ENCODE measurements at places on chromosomes 6 and 20. TPM values are rescaled to one million over a fixed set of nuclear protein-coding genes. Genes with fewer than 3 reads are reported as not detected.

SDCBP2 gene
- 103 TPM for total RNA-seq

DDX43 gene
- 3.1 TPM for total RNA-seq

BTNL2 gene
- total RNA-seq, result not detected

DNAAF9 gene
- total RNA-seq, result 13.5 TPM

FOXS1 gene
- total RNA-seq, result not detected

C6orf52 gene
- not detected for total RNA-seq

CD93 gene
- total RNA-seq, result 25.1 TPM

MUC22 gene
- not detected for total RNA-seq

TMEM181 gene
- 17.5 TPM for total RNA-seq

PTPRT gene
- 0.72 TPM for total RNA-seq

HTR1E gene
- total RNA-seq, result not detected

HCK gene
- 7.6 TPM for total RNA-seq

EMILIN3 gene
- total RNA-seq, result 6.4 TPM

DNA sequence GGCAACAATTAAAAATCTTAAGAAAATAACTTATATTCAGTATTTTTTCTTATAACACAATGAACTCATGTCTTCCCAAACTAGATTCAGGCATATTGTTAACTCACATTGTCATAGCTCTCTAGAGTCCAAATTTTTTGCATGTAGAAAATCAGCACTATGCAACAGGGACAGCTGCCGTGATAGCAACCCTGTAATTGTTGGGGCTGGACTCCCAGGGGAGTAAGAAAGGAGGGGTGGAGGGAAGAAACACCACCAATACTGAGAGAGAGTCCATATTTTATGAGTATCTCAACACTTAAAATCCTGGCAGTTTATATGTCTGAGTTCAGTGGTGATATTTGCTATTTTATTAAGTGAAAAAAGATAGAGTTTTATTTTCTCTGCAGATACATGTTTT is 89.6 kb upstream of the HS3ST5 start:
- DNase-seq, result no peak

DNA sequence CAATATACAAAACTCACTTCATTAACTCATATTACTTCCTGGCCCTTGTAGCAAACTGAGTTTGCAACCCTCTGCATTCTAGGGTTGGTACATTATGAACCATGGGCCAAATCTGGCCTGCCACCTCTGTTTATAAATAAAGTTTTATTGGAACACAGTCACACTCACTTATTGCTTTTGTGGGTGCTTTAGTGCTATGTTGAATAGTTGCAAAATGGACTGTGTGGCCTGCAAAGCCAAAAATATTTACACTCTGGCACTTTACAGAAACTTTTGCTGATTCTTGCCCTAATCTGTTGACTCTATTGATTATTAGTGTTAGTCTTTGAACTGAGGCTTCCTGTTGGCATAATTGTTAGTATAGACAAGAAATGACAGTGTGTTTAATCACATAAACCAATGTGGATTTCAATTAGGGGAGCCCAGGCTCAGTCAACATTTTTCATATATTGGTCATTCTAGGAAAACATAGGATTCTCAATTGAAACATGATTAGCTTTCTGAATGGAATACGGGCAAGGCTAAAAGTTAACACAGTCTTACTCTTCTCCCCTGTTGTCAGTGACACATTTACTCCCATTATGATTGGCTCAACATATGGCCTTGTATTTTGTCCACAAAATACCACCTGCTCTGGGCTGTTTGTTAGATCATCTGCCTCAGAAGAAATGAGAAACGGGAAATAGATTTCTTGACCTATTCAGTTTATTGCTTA is 241.9 kb upstream of the ZFP64 start:
- DNase-seq, result no peak

GRCh38 chr20:1894471-1894950 is 696 bp upstream of the SIRPA start:
- DNase-seq, result no peak

DNA sequence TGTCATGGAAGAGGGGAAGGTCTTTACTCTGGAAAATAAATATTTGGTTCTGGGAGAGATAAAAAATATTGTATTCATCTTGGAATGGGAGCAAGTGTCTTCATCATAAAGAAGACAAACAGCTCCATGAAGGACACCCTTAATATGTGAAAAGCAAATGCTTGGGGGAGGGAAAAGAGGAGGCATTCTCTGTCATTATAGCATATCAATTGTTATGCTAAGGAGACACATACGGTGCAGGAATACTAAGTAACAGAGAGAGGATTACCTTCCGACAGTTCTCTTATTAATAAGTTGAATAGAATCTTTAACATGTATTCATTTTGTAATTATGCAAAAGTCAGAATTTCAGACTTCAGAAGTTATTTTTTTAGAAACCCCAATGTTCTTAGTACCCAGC is 634.4 kb downstream of the UTRN start:
- DNase-seq, result no peak

GRCh38 chr6:90294989-90295853 is 1.4 kb downstream of the BACH2 start:
- DNase-seq, result no peak

GRCh38 chr6:157667211-157668008 is 155.6 kb upstream of the SNX9 start:
- no peak for DNase-seq

DNA sequence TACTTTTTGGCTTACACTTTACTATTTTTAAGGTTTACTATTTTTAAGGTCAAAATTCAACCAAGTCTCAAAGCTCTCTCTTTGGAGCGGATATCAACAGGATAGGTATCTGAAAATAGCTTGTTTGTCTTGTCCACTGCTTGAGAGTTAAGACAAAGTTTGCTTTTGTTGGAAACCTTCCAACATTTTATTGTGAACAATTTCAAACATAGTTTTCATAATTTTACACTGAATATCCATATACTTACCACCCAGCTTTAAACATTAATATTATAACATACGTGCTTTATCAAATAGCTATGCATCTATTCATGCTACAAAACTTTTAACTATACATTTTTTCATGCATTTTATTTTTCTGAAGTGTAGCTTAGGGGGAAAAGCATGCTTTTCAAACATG is 109.9 kb downstream of the FYN start:
- DNase-seq, result no peak

DNA sequence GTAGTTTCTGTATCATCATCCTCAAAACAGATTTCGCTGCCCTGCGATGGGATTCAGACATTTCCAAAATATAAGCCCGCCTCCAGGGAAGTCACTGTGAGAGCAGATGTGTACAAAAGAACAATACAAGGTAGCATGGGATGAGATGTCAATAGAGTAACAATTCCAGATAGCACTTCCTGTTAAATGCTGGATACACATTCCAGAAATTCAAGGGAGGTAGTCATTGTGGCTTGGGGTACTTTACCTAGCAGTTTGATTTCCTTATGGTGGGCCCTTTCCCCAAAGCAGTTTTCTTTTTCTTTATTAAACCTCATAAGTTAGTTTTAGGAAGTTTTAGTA is 2.5 kb downstream of the RNF217 start:
- no peak for DNase-seq

DNA sequence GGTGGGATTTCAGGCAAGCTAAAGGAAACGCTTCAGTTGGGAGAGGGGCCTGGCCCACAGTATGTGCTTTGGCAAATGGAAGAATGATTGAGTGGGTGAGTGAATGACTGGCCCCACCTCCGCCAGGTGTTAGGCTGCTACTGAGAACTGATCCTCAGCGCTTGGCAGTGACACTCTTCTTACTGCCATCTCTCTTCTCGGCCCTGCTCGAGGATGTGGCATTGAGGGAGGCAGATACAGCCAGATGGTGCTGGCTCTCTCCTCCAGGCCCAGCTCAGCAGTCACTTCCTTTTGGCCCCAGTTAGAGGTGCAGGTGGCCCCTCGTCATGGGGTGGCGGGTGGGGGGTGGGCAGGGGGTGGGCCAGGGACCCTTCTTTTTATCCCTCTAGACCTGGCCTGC is 38.9 kb upstream of the KCNK5 start:
- no peak for DNase-seq

DNA sequence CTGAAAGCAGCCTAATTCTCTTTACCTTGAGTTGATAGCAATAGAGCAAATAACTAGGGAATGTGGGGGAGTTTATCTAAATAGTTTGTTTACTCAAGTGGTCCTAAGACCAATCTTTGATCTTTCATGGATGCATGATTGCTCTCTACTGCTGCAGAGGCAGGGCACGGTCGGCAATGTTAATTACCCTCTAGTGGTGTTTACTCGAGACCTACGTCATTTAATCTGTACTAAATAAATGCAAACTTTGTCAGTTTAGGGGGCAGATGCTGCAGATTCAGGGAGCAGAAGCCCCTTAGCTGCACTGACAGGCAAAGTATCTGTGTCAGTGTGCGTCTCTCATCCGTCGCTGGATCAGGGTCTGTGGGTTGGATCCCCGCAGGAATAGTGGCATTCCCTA is 6.9 kb downstream of the RTN4IP1 start:
- DNase-seq, result no peak

DNA sequence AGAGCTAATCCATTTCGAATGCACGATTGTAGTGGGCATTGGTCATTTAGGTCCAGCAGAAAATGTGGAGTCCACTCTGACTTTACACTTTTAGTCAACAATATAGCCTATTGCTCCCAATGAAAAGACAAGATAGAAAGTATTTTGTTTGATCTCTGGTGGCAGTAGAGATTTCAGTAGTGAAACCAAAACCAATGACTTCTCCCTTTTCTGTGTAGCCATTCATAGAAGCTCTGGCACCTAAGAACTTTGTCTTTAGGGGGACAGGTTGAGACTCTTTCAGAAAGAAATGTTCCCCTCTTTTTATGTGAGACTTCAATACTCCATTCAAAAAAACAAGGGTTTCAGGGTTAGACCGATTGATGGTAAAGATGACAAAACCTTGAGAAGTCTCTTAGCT is 510.8 kb upstream of the POU3F2 start:
- DNase-seq, result no peak

DNA sequence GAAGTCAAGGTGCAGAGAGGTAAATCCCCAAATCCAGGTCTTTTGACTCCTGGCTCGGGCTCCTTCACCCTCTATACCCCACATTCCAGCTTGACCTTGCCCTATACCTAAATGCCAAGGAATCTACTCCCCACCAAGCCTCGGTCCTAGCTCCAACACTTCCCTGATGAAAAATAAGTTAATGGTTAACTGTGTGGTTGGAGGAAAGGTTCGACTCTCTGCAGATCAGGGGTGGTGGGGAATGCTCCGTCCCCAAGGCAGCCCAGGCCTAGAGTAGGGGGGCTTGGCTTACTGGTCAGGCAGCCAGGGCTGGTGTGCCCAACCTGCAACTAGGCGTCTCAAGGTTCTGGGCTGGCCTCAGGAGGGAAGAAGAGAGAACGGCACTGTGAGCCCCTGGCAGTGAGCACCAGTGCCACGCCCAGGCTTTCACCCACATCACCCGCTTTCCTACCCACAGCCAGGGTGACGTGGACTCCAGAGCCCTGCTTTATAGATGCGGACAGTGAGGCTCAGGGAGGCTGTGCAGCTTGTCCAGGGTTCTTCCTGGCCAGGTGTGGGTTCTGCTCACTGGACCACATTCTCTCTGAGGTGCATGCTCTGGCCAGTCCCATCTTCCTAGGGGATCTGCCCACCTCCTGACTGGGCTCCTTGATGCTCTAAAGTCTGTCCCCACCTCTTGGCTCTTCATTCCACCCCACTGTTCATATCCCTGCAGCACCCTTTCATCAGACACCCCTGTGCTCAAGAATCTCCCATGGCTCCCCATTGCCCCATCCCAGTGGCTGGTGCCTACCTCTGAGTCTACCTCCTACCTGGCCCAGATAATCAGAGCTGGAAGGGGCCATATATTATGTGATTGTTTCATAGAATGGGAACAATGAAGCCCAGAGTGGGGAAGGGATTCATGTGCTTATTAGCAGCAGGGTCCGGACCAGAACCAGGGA is 8.2 kb downstream of the SPDEF start:
- DNase-seq, result no peak

DNA sequence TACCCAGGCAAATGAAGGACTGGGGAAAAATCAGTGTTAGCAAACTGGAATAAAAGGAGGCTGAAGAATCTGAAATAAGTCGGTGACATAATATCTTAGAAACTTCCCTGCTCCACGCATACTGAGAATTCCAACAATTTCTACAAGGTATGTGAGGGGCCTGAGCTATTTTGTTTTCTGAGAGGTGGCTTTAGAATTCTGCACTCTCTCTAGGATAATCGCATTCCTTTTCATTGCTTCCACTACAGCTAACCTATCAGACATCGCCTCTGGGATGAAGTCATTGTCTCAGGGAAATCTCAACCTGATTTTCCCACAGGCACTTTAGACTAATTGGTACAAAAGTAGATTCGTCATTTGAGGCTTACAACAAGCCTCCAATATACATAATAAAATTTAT is 740.8 kb downstream of the PHF3 start:
- no peak for DNase-seq

GRCh38 chr6:159790956-159791598 is 810 bp downstream of the MRPL18 start:
- no peak for DNase-seq

DNA sequence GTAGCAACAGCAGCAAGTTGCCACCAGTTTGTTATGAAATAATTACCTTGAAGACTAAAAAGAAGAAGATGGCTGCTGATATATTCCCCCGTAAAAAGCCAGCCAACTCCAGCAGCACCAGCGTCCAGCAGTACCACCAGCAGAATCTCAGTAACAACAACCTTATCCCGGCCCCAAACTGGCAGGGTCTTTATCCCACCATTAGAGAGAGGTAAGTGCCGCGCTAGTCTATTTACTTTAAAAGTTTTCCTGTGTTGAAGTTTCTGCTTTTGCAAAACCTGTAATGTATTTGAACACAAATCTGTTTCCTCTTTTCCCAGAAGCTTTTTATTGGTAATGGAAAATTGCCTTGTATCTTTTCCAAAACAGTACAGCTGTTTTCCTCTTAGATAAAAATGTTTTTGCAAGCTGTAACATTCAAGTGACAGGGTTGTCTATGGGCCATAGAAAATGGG is 725 bp downstream of the BTBD3 start:
- no peak for DNase-seq

DNA sequence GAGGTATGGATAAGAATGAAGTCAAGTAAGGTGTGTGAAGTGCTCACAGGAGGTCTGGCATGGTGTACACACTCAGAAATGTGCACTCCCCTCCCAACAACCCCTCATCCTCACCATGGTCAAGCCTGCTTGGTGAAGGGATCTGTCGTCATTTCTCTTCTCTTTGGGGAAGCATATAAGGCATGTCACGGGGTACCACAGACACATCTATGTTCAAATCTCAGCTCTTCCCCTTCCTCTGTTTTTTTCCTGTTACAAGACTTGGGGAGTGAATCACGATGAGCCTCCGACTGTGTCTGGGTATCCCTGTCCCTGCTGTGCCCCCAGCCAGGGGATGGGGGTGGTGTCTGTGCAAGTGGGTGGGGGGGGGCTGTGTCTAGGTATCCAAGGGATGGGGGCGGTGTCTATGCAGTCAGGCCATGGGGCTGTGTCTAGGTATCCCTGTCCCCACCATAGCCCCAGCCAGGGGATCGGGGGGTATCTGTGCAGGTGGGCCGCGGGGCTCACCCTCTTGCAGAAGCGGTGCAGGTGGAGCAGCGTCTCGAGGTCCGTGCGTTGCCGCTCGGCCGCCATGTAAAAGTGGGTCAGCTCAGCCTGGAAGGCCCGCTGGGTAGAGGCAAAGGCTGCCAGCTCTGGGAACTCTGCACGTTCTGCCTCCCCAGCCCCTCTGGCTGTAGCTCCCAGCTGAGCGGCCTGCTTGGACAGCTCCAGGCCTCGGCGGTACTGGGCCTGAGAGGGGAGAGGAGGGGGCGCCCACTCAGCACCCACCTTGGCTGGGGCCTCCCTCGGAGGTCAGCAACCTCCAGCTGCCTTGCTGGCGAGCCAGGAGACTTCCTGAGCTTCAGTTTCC is 43.6 kb downstream of the KIAA1755 start:
- DNase-seq, result no peak

Data from suprapubic skin (tissue), 4 donors.